Astrocyte of the cerebellum (primary cell): ENCODE measurements at places on chromosomes 16 and 17.

DNA sequence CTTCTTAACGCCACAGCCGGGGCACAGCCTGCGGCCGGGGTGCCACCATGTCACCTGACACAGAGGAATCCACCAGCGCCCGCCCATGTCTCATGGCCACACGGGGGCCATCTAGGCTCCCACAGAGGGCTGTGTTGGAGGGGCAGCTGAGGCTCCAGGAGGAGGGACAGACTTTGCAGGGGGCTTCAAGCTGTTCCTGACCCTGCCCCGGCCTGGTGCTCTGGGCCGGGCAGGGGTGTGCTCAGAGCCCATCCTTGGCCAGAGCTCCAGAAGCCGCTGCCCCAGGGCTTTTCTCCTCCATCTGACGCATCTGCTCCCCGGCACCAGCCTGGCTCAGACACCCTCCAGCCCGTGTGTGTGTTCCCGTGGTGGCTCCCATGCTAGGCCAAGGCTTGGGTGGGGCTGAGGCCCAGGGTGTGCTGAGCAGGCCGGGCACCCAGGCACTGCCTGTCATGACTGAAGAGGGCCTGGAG, 7.8 kb upstream of the SLC38A10 start:
- DNase-seq: no peak

DNA sequence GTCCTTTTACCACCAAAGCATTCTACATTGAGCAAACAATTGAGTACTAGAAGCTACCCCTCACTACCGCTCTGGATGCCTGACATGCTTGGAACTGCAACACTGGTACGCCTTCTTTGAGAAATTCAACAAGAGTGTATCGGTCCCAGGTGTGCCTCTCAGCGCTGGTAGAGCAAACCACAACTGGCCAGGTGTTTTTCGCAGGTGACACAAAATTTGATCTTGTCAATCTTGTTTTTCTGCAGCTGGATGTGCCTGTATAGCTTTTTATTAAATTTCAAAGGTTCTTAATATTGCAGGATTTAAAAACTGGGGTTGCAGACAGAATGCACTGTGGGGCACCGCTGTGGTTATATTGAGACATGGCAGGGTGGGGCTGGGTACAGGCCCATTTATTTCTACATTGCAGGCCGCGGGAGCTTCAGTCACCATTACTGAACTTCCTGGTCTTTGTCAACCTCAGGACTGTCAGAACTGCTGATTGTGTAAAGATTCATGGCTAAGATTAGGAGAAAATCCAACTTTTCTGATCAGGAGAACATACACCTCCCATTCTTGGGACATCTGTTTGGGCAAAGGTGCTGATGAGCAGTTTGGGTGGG, 4.5 kb upstream of the SNX20 start:
- no peak for DNase-seq

- DNase-seq: peak; percentile 50
These were observed 122.1 kb downstream of the SKAP1 start for GRCh38 chr17:48307814-48308411.

GRCh38 chr16:52068447-52069074, 478.4 kb downstream of the TOX3 start:
- no peak for DNase-seq

DNA sequence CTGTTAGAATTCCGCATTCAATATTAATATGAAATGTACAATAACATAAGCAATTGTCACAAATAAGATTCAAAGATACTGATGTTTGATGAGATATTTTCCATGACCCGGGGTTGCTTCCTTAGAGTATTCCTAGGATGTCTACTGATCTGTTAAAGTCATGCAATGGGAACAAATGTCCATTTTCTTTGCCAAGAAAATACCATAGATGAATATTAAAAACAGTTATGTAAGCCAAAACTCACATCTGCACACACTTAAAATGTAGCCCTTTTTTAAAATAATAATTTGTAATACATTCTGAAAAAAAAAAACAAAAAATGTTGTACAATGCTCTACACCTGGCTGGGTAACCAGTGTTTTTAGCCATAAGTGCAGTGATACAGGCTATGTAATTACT, 259.4 kb upstream of the AXIN2 start:
- no peak for DNase-seq
